Fibroblast of lung (primary cell): ENCODE measurements at places on chromosomes 12 and 14. TPM values are rescaled to one million over a fixed set of nuclear protein-coding genes. Genes with fewer than 3 reads are reported as not detected.

Gene DERA
- total RNA-seq, result 42.1 and 48.2 TPM in 2 replicates

Gene PCNX4
- 69.9 and 95.0 TPM in 2 replicates for total RNA-seq

Gene RAD51AP1
- 1.0 and 4.1 TPM in 2 replicates for total RNA-seq

Gene TRHDE
- 5.9 and 7.3 TPM in 2 replicates for total RNA-seq

Gene MYRFL
- total RNA-seq, result under 0.01 TPM in 1 of 2 replicates, not detected in the other
